ENCODE measurements at places on chromosomes 7 and 10.

DNA sequence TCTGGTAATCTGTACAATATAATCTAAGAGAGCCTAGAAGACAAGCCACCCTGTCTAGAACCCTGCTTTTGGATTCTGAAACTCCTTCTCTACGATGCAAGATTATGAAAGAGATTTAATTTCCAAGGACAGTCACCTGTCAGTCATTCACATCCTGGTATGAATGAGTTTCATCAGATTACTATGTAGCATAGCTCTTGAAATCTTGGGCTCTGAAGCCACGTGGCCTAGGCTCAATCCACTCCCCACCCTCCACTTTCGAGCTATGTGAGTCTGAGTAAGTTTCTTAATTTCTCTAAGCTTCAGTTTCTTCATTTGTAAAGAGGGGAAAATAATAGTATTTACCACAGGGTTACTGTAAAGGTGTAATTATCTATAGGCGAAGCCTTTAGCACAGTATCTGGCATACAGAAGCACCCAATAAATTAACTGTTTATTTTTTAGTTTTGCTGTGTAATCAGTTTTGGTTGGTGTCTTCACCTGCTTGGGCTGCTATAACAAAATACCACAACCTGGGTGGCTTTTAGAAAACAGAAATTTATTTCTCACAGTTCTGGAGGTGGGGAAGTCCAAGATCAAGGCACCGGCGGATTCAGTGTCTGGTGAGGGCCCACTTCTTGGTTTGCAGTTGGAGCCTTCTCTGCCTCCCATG is 71.3 kb downstream of the MYOF start:
- no peak for DNase-seq

DNA sequence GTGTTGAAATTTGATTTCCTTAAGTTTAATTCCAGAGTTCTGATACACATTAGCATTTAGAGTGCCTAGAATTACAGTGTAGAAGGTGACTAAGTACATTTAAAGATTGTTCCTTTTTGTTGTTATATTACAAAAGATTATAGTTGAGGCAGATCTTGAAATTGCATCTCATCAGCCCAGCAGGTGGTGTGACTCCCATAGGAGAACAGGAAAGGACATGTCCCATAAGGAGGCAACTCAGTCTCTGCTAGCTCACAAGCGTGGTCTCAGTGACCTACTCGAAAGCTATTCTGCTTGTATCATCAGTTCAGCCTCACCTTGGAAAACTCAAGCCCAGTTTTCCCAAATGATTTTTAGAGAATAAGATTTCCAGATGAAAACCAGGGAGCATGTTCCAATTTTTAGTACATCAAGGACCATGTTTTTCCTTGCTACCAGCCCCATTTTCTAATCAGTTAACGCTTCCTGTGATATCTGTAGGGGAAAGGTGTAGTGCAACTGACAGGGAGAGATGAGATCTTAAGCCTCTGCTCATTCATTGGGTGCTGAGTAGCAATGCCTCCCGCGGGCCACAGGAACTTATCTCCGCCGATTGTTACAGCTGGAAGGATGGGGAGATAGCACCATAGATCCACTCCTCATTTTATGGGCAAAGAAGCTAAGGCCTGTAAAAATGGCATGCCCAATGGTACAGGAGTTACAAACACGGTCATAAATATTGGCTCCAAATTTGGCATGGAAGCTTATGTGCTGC is 1.1 kb upstream of the GNAI1 start:
- no peak for DNase-seq

- no peak for DNase-seq
These were observed 123.2 kb downstream of the DNAJB6 start for GRCh38 chr7:157459966-157460365.

GRCh38 chr10:5595591-5595990 is 70.8 kb downstream of the ASB13 start:
- DNase-seq: no peak

- no peak for DNase-seq
These were observed 29.8 kb downstream of the PDLIM1 start for GRCh38 chr10:95260909-95261552.

GRCh38 chr7:92652536-92652935 is 62.3 kb upstream of the FAM133B start:
- DNase-seq: no peak
